ENCODE measurements at places on chromosomes 4 and X. TPM values are rescaled to one million over a fixed set of nuclear protein-coding genes. Genes with fewer than 3 reads are reported as not detected.

The TRIM60 gene
- total RNA-seq: not detected

GRCh38 chr4:114015444-114015899 lies 36.0 kb upstream of the ARSJ start:
- DNase-seq: peak; percentile 71

DNA sequence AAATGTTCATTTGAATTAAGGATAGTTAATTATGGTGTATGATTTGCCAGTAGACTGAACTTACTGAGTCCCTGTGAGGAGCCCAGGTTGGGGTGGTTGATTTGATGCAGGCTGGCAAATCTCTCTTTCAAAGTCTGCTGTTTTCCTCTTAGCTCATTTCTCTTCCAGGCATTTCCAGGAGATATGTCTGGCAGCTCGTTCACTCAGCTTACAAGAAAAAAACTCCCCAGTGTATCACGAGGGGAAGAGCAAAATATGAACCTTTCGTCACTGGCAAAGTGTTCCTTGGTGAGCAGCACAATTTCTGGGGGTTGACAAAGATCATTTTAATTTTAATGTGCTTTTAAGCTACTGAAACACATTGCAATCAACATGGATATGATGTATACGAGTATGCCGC lies 244.2 kb downstream of the CBLL2 start:
- DNase-seq: no peak

DNA sequence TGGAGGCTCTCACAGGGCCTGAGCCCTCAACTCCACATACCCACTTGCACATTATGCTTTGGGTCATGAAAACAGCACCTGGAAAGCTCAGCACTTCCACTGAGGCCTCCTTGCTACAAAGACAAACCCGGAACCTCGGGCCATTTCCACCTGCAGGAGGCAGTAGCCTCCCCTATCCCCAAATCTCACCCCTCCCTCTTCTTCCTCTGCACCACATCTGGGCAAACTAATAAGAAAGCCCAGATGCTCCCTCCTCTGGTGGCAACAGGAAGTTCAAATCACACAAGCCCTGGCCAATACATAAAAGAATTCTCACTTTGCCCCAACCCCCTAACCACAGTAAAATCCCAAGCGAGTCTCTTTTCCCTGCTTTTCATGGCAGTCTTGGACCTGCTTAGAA lies 136.4 kb downstream of the MAPK10 start:
- peak; percentile 66 for DNase-seq

GRCh38 chr4:7540206-7540605 lies 105.5 kb upstream of the PSAPL1 start:
- DNase-seq: no peak

Measured in HT-29 (cell line).